ENCODE measurements at places on chromosomes 12 and 14.

DNA sequence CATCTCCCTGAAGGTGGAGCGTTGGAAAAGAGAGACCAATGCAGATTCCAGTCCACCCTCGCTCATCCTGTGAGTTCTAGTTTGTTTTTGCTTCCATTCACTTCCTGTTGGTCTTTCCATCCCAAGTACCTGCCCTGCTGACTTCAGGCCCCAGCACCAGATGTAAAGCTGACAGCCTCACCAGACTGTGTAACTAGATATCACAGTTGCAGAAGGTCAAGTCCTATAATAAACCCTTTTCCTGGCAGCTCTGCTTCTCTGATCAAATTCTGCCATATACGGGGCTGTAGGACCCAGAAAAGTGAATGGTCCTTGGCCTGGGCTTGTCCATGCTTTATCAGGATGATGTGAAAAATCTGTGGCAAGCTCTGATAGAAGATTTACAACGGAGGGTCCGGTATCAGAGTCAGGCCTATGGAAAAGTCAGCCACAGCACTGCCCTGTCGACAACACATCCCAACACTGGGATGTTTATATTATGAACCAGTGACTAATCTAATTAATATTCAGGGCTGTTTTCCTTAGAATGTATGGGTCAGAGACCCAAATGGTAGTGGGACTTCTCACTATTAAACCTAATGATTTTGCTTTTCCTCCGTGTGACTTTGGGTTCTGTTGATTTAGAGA, 42.1 kb downstream of the CCDC175 start:
- no peak for DNase-seq

- no peak for DNase-seq
These were observed 82.8 kb downstream of the SLC25A47 start for GRCh38 chr14:100405760-100406455.

GRCh38 chr14:100072783-100073346, 7.6 kb downstream of the EVL start:
- peak; percentile 69 for DNase-seq

DNA sequence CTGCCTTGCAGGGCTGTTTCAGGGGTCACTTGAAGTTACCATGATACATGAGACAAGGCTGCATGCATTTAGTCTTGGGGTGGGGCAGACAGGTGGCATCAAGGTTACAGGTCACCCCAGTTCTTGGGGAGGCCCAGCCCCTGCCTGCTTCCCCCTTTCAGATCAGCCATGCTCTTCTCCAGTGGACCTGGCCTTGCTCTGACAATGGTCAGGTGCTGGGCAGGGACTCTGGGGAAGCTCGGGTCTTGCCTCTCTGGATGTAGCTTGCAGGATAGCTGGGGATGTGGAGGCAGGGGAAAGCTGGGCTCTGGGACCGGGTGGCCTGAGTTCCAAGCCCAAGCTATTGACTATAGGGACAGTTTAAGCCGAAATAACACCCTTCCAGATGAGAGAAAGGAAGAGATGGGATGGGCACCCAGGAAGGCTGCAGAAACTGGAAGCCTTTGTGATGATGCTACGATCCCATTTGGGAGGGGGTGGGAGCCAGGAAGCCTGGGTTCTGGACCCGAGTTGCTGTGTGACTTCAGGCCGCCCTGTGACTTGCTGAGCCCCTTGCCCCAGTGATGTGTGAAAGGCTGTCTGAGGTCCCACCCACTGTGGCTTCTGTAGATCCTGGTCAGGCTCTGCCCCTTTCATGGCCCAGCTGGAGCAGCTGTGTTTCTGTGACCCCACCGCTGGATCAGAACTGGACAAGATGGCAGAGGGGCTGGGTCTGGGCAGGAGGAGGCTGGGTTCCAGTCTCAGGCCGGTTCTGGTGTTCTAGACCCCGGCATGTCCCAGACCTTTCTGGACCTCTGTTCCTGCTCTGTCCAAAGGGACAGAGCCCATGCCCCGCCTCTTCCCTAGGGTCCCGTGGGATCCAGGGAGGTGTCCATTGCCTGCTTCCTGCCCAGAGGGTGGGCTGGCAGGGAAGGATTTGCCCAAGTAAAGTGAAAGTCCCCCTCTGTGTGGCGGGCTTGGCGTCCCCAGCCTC, 2.1 kb downstream of the TNFAIP2 start:
- DNase-seq, result no peak

- no peak for DNase-seq
These were observed 1630.4 kb upstream of the SEL1L start for GRCh38 chr14:83164016-83164415.

DNA sequence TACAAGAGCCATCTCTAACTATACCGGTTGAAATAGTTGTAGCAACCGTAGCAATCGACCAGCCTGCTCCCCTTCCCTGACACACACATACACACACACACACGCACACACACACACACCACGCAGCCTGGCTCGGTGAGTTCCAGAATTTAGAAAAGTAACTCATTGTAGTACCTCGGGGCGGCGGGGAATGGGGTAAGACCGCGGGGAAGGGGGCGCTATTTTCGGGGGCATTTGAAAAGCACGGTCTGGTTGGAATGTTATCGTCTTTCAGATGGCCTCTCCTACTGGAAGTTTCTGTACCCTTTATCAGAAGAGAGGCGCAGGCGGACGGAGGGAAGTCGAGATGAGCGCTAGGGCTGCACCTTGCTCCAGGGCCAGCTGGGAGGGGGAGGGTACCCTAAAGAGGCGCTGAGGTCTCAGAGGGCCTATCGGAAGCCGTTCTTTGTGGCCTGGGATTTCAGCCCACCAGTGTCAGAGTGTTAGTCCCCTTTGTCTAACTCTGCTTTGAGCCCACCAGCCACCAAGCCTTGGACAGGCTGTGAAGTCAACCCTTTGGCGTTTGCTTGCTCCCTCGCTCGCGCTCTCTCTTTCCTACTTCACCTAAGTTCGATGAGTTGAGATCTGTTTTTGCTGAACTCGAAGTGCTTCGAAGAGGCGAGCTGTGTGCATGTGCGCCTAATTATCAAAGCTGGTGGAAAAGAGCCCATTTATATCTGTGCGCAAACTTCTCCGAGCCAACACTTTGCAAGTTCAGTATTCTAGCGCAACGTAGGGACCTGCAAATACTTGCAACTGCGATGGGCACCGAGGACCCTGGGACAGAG, 837 bp downstream of the COL2A1 start:
- peak; percentile 19 for DNase-seq

GRCh38 chr12:53793221-53793620, 41.4 kb upstream of the CISTR start:
- no peak for DNase-seq

- peak; percentile 69 for DNase-seq
These were observed 31.2 kb downstream of the BCL11B start for GRCh38 chr14:99240627-99241324.

DNA sequence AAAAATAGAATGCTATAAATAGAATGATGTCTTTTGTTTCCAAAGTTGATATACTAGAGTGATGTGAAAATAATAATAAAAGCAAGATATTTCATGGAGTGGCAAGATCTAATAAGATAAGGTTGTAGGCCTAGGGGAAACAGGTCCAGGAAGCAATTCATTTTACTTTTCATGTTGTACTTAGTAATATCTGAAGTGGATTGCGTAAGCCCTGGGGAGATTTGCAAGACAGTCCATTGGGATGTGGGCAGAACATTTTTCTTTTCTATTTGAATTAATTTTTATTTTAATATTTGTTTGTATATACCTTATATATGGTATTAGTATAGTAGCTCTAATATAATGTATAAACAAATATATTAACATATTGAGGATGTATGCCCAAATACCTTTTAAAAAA, 7.5 kb downstream of the NUBPL start:
- DNase-seq, result no peak

- DNase-seq, result no peak
These were observed 27.0 kb upstream of the AKAP5 start for GRCh38 chr14:64438181-64438841.

- DNase-seq, result no peak
These were observed 8.4 kb downstream of the CKAP4 start for GRCh38 chr12:106239241-106239950.
